Left lung (tissue), 14 donors: ENCODE measurements at places on chromosomes 6 and 20. TPM values are rescaled to one million over a fixed set of nuclear protein-coding genes. Genes with fewer than 3 reads are reported as not detected.

UNC5CL gene
- 5.0 TPM for polyA plus RNA-seq

NMBR gene
- polyA plus RNA-seq: 0.21 TPM

LY6G6C gene
- polyA plus RNA-seq: 0.17 TPM

TRAPPC3L gene
- polyA plus RNA-seq: 0.39 TPM

GMPR gene
- 7.7 TPM for polyA plus RNA-seq

RIPPLY2 gene
- not detected for polyA plus RNA-seq

BRPF3 gene
- 47.8 TPM for polyA plus RNA-seq

PRKN gene
- polyA plus RNA-seq: 2.1 TPM

BNIP5 gene
- polyA plus RNA-seq: not detected

TPX2 gene
- polyA plus RNA-seq: 44.0 TPM

SNAP25 gene
- 10.9 TPM for polyA plus RNA-seq

NRSN1 gene
- polyA plus RNA-seq: 0.42 TPM

SPDEF gene
- 2.1 TPM for polyA plus RNA-seq

HLA-DMB gene
- 11.4 TPM for polyA plus RNA-seq

ENPP3 gene
- polyA plus RNA-seq: 0.92 TPM

MMS22L gene
- polyA plus RNA-seq: 19.5 TPM

TIAM2 gene
- 20.4 TPM for polyA plus RNA-seq

ZNF311 gene
- 8.0 TPM for polyA plus RNA-seq

HLA-DQA1 gene
- polyA plus RNA-seq: 4.2 TPM

RNF182 gene
- 5.2 TPM for polyA plus RNA-seq

TP53TG5 gene
- polyA plus RNA-seq: 1.00 TPM

ADGRF4 gene
- polyA plus RNA-seq: 0.38 TPM

SRMS gene
- polyA plus RNA-seq: 0.27 TPM

C20orf202 gene
- 1.2 TPM for polyA plus RNA-seq

OVOL2 gene
- 6.8 TPM for polyA plus RNA-seq

DCDC2 gene
- polyA plus RNA-seq: 13.6 TPM

TNF gene
- polyA plus RNA-seq: not detected

LAMA2 gene
- polyA plus RNA-seq: 69.5 TPM

ANKS1A gene
- polyA plus RNA-seq: 31.0 TPM

OPRM1 gene
- polyA plus RNA-seq: not detected

ADGB gene
- polyA plus RNA-seq: 0.90 TPM

NHLRC1 gene
- polyA plus RNA-seq: 2.4 TPM
